Fibroblast of skin of left quadriceps (primary cell): ENCODE measurements at places on chromosomes 3 and 15.

GRCh38 chr3:111080413-111080812 is 8.8 kb downstream of the NECTIN3 start:
- DNase-seq: peak; percentile 61

DNA sequence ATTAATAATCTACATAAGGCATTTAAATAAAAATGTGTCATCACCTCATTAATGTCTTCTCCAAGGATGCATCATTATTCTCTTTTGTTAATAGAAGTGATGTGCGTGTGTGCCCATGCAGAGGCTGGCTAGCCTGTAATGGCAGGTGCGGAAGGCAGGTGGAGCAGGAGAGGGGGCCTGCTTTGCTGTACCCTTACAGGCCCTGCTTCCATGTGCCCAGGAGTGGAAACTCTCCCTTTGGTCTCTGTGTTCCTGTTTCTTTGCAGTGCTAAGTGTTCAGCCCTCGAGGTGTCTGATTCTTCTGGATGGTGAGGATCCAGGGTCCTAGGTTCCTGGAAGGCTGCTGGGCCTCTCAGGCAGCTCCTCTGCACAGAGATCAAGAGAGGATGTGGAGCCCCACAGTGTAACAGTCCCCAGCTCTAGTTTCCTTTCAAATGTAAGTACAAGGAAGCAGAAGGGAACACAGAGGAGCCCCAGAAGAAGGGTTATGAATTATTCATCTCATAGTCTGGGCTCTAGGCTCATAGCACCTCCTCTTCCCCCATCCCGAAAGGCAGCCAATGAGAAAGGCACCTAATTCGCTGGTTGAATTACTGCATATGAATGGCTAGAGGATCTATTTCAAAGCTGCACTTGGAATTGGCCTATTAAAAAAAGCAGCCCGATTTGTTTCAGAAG is 39.2 kb upstream of the AGBL1 start:
- no peak for DNase-seq

DNA sequence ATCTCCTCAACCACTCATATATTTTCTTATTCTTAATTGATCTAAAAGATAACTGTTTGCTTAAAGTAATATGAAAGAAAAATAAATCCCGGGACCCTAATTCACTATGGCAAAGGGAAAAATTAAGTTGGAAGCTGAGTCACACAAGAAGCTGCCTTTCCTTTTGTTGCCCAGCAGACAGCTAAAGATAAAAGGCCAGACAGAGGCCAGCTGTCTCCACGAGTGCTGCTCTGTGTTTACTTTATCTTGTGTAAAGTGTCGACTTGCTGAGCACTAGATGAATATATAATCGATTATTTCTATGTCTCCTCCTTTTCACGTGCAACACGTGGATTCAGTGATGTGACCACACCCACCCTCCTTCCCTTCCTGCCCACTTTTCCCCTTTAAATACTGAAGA is 52.8 kb upstream of the NSMCE3 start:
- DNase-seq: no peak

DNA sequence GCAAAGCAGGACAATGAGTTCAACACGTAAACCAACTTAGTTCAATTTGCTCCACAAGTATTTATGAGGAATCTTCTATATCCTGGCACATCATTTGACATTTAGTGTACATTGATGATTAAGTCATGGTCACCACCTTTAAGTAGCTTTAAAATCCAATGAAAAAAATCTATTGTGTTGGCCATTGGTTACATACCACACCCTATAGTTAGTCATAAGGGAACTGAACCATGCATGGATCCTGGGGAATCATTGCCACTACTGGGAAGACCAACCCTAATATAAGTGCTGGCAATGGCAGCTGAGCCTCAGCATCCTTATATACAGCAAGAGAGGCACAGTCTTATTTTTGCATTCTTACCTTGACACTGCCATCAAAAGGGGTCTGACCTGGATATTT is 502.5 kb downstream of the MECOM start:
- DNase-seq: no peak

DNA sequence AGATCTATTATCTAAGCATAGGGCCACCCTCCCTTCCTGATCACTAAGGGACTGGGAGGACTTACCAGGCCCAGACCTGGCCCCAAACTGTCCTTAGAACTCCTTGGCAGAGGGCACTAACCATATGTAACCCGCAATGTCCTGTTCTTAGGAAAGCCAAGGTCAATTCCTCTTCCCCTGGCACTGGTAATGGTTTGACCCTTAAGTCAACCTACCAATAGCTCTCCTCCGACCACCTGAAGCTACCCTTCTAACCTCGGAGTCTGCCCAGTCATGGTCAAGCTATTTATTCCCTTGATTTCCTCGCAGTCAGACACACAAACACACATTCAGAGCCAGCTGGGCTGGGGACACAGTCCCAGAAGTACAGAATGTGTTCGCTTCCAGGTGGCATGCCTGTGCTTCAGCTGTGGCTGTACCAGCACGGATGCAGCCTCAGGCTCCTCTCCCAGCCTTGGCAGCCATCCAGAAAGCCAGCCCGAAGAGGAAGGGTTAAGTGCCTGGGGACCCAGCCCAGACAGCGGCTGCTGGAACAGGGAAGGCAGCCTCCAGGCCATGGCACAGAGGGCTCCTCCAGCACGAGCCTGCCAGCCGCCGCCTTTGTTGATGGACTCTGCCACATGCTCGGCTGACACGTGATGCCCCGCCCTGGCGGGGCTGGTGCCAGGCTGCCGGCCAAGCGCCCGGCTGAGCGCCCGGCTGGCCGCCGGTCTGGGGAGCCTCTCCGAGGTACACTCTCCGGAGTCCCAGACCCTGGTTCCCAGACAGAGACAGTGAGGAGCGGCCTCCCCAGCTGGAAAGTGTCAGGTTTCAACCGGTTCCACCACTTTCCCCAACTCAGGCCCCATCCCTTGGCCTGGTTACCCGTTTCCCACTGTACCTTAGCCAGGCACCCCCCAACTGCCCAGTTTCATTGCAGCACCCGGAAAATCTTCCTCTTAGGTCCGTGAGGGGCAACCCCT is 5.5 kb downstream of the BMF start:
- no peak for DNase-seq

DNA sequence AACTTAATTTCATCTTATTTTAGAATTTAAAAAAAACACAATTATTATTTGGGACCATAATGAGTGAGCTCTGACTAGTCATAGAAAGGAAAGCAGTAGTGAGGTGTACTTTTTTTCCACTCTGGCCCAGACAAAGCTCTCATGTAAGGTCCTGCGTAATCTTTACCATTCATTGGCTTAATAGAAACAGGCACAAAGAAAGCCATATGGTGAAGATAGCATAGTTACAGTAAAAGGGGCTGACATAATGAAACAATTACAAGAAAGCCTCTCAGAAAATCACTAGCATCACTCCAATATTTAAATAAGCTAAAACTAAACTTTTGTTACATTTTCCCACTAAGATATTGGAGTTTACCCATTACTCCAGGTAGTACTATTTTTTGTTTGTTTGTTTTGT is 384.6 kb upstream of the ALCAM start:
- no peak for DNase-seq

DNA sequence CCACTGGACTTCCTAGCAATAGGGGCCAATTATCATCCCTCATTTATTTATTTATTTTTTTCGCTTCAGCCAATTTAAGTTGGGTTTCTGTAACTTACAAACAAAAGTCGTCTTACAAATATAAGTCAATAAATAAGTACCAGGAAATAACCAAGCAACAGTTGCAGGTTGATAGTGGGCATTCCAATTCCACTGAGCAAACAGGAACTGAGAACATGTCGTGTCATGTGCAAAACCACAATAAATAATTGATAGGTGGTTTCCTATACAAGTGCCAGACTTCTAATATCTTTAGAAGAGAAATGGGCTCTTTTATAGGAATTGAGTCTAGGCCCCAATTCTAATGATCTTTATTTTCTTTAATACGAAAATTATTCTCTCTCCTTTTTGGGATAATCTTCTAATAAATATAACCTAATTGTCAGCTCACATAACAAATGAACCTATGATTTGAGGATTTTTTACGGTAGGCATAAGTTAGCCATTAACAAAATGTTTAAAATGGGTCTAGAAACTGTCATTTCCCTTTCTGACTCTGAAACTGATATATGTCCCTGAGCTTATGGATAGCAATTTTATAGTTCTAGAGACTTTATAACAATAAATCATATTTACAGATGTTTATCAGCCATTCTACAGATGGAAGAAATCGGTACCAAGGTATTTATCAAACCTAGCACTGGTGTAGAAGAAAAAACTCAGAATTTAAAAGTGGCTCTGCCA is 571.8 kb downstream of the FOXP1 start:
- DNase-seq: no peak

DNA sequence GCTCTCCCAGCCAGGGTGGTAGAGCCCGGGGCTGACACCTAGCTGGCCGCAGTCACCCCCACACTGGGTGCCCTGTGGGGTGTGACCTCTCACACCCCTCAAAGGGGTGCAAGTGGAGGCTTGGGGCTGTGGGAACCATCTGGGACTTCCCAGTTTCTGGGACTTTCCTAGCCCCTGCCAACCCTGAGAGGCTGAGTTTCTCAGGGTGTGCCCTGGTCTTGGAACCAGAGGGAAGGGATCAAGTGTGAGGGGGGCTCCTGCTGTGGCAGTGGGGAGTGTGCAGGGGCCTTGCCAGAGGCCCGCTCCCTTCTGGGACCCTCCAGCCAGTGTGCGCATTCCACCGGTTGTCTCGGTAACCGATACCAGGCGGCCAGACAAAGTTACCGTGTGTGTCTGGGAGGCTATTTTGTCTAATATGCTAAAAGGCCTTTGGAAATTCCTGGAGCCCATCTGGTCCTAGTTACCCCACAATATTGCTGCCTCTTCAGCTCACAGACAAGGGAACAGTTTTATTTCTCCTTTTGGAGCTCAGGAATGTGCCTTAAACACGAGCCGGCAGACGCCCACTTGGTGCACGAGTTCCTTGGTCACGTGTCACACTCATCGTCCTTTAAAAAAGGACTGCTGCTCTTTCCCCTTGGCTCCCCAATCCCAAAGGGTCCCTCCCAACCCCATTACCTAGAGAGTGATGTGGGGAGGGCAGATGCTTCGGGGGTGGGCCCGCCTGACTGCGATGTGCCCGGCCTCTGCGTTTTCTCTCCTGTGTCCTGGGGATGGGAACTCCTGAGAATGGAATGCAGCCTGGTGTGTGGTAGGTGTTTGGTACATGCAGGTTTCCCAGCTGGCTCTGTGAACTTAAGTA is 33.2 kb downstream of the HDAC11 start:
- DNase-seq: peak; percentile 71

GRCh38 chr15:98868564-98868963 is 139.0 kb downstream of the PGPEP1L start:
- DNase-seq: no peak

DNA sequence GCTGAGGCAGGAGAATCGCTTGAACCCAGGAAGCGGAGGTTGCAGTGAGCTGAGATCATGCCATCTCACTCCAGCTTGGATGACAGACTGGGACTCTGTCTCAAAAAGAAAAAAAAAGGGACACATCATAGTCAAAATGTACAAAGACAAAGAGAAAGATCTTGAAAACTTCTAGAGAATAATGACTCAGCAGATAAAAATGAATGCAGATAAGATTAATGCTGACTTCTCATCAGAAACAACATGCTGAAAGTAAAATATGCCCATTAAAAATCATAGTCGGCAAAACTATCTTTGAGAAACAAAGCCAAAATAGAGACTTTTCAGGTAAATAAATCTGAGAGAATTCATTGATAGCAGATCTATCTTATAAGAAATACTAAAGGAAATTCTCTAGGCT is 271.1 kb upstream of the GPR149 start:
- DNase-seq: no peak

DNA sequence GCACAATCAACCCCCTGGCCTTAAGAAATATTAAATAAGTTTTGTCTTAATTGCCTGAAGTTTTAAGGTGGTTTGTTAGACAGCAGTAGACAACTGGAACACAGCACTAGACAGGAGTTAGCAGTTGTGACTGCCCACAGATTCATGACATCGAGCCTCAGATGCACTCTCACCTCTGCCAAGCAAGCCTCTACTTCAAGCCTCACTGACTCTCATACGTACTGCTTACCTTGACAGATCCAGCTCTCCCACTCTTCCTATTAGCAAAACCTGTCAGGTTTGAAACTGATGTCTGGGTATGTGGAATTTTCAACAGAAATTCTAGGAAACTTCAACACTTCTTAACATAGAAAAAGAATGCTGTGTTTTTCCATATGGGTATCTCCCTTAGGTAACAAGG is 382.9 kb upstream of the DPH6 start:
- no peak for DNase-seq

- peak; percentile 59 for DNase-seq
These were observed 37.6 kb downstream of the MTMR10 start for GRCh38 chr15:30953731-30954378.

GRCh38 chr3:146543461-146544001 is 876 bp downstream of the PLSCR1 start:
- no peak for DNase-seq
